ENCODE measurements at places on chromosomes 2 and 18.

- no peak for DNase-seq
Observed at GRCh38 chr18:56649996-56650395, 1.2 kb upstream of the WDR7 start.

GRCh38 chr2:47070155-47070919, 84.8 kb downstream of the STPG4 start:
- no peak for DNase-seq

- DNase-seq, result no peak
Observed at GRCh38 chr18:63199743-63200241, 119.8 kb downstream of the BCL2 start.

GRCh38 chr18:51498085-51498855, 300.8 kb upstream of the MEX3C start:
- no peak for DNase-seq

DNA sequence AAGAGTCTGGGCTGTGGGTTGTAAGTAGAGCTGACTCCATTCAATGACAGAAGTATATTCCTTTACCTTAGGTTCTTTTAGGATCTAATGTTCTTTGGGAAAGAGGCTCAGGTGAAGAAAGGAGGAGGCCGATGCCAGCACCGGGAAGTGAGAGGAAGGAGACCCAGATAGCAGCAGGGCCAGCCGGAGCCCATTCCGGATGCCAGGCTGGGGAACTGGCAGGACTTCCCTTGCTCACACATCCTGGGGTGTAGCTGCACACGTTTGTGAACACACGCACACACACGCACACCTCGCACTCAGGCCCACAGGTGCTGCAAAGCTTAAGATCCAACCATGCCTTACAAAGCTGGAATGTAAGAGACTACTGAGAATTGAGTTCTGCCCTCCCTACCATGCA, 95.8 kb upstream of the SMAD2 start:
- no peak for DNase-seq

GRCh38 chr2:207385903-207386302, 143.9 kb upstream of the CREB1 start:
- DNase-seq, result no peak

GRCh38 chr2:37720533-37721200, 49.2 kb upstream of the CDC42EP3 start:
- DNase-seq, result no peak

- DNase-seq, result no peak
Observed at GRCh38 chr2:207892716-207893402, 123.2 kb upstream of the FZD5 start.

GRCh38 chr2:62426154-62426912, 79.7 kb downstream of the TMEM17 start:
- DNase-seq, result no peak

DNA sequence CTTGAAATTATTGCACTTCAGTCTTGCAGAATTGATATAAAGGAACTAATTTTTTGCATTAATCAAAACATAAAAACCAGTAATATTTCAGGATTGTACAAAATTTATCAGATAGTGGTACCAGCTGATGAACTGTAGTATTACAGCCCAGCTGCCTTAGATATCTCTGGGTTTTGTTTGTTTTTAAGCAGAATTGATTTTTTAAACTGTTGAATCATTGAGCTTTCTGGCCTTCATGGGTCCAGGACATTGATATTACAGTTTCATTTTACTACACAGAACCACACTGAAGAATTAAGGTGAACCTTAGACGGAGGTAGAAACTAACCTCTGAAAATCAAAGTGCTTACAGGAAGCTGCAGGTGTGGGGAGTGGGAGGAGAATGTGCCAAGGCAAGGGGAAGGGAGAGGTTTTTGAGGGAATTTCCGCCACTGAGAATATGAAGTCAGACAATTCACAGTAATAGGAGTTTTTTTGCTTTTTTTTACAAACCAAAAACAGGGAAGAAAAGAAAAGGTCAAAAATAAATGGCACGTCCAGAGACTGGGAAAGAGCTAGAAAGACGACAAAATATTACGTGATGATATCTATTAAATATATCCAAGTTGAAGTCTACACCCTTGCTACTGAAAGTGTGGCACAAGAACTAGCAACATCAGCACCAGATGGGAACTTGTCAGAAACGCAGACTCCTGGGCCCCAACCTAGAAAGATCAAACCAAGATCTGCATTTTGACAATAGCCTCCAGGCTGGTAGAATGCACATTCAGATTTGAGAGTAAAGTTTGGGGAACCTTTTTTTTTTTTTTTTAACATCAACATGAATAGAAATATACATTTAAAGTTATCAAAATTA, 40.8 kb upstream of the SPAG16 start:
- no peak for DNase-seq

DNA sequence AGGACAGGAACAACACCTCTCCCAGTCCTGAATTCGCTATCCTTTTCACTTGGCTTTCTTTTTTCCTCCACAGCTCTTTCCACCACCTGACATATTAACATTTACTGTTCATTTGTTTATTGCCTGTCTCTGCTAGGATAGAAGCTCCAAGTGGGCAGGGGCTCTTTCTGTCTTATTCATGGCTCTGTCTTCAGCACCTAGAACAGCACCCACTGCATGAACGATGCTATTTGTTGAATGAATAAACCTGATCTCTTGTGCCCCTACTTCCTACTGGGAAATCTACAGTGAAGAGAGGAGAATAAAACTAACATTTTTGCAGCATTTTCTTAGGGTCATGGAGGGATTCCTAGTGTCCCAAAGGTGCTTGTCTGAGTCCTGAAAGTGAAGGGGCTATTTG, 24.4 kb upstream of the GAREM2 start:
- no peak for DNase-seq

DNA sequence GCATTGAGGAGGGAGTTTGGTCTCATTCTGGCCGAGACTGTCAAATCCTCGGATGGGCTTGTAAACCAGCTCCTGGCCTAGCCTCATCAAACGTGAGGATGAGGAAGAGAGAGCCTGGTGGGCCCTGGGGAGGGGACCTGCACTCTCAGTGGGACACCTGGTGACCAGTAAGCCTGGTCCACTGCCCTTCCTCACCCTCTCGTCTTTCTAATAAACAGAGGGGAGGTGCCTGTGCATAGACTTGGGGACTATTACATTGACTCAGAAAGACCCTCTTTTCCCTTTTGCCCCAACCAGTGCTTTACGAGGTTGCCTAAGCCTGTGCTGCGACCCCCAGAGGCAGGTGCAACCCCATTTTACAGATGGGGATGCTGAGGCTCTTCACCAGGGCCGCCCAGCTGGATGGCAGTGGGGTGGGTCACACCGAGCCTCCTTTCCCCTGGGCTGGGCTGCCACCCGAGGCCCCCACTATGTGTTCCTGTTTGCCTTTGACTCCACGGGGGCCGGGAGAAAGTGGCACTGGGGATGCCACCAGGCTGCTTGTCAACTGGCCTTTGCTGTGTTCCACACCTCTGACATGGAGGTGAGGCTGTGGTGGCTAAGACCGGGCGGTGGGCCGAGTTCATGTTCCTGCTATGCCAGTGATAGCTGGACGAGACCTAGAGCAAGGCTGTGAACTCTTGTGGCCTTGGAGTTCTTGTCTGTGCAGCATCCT, 85.9 kb downstream of the GLI2 start:
- DNase-seq, result no peak

GRCh38 chr2:98663511-98664090, 55.2 kb downstream of the UNC50 start:
- DNase-seq, result no peak

- no peak for DNase-seq
Observed at GRCh38 chr2:39476524-39476923, 39.4 kb upstream of the MAP4K3 start.

DNA sequence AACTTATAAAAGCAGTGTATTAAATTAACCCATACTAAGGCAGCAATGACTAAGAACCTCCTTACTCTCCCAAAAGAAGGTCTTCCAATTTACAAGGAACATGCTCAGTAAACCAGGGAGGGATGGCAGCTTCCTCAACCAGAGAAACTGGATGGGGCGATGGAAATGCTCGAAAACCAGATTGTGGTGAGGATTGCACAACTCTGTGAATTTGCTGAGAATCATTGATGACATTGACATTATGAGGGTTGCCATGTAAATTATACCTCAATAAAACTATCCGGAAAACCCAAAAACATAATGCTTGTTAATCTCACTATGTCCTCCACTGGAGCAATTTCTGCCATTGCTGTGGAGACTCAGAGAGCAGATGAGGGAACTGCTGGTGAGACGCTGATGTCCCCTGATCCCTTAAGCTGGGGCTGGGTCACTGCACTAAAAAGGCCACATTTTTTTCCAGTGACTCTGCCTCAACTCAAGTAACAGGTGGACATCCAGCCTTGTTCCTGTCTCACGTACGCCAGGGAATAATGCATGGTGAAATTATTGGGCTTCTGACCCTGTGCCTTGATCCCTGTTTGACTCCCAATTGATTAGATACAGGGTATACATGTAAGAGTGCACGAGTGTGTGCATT, 288.3 kb downstream of the CYP26B1 start:
- no peak for DNase-seq

- no peak for DNase-seq
Observed at GRCh38 chr18:4755848-4756247, 300.7 kb upstream of the DLGAP1 start.

DNA sequence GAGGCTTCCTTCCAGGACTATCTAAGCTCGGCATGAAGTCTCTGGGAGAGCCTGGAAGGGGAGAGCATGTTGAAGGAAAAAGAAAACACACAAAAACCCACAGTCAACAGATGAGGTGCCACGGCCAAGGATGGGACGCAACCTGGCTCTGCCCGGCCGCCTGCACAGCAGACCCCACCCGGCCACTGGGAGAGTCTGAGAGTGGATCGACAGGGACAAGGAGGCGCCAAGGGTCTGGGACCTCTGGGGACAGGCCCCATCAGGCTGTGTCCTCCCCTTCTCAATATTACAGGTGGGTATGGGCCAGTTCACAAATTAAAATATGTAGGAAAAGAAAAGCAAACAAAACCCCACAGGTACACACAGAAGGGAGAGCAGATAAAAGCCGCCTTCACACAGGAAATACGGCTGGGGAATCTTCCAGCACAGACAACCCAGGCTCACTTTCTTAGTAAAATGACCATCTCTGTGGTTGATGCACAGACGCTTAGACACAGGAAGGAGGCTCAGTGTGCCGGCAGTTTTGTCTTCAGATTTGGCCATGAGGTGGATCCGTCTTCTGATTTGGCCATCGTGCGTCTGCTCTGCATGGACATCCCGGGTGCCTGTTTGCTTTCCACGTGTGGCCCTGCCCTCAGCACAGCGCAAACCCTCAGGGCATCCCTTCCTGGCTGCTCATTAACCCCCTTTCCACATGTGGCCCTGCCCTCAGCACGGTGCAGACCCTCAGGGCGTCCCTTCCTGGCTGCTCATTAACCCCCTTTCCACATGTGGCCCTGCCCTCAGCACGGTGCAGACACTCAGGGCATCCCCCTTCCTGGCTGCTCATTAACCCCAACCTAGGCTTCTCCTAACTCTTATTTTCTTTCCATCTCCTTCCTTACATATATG, 138.4 kb downstream of the EIPR1 start:
- DNase-seq, result no peak

GRCh38 chr2:158393886-158394285, 62.7 kb downstream of the CCDC148 start:
- no peak for DNase-seq

DNA sequence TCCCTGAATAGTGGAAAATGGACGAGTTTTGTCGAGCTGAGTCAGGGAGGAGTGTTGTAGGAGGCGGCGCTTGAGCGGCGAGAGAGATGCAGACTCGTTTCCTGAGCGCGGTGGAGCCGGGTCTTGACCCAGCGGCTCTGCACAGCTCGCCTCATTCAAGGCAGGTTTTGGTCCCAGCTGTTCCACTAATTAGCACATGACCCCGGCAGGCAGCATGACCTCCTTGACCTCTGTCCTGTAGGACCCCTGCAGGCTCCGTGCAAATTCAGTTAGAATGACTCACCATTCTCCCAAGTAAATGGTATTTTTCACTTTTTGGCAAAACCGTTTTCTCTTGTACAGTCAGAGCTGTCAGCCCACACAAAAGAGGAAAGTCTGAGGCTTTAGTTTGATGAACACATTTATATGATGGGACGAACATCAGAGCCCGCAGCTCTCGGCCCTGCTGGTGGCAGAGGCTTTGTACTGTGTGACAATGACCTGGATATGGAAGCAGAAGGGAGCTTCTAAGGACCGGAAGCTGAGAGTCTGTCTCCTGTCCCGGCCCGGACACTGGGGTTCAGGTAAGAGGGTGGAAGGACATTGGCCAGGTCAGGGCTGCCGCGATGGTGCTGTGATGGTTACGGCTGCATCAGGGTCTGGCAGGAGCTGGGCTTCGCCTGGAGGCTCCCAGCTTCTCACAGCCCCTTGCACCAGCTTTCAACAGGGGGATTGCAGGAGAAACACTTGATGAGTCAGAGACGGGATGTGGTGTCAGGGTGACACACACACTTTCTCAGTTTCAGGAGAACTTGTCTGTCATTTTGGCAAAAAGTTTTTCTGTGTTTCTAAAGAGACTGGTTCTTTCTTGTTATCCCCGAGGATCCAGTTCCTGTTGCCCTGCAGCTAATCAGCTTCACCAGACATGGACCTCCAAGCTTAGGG, 29.9 kb upstream of the ALKAL2 start:
- no peak for DNase-seq

Data from activated CD8-positive, alpha-beta memory T cell treated with anti-CD3 and anti-CD28 coated beads, Interleukin-2, amount 50 U/mL, for 48 hours (primary cell).